ENCODE measurements at places on chromosomes 1 and 21.

GRCh38 chr1:88191917-88192316 lies 492.2 kb upstream of the PKN2 start:
- DNase-seq = no peak

- DNase-seq = no peak
Measured at GRCh38 chr1:231544943-231545592, 16.6 kb downstream of the TSNAX start.

DNA sequence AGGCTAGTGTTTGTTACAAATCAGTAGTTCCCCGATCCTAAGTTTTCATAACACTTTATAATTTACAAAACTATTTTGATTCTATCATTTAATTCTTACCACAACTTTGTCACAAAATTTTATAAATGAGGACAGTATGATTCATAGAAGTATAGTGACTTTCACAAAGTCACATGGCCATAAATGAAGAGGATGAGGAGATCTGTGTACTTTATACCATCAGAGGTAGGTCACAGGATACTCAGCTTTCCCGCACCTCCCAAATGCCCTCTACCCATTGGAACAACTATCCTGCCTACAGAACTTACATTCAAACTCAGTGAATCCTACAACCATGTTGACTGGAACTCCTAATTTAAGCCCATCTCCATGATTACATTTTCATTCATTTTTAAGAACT lies 56.3 kb downstream of the TNFSF4 start:
- DNase-seq = no peak

DNA sequence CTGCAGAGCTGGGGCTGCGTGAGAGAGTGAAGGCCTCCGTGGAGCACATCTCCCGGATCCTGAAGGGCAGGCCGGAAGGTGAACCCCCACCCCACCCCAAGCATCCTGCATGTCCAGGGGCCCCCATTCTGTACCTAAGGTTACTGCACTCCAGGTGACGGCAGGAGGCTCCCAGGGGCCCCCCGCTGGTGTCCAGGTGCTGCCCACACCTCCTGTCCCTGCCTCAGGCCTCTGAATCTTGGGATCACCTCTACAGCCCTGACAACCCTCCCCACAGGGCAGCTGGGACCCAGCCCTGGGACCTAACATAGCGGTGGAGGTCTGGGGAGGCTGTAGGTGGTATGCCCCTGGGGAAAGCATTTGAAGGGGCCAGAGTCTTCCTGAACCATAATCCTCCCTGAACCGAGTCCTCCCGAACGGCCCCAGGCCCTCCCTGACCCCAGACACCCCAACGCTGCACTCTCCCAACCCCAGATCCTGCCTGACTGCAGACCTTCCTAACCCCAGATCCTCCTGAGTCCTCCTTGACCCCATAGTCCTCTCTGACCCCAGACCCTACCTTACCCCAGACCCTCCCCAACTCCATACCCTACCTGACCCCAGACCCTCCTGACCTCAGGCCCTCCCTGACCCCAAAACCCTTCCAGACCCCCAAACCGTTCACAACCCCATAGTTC lies 33.5 kb downstream of the TRIM11 start:
- no peak for DNase-seq
